Body of pancreas (tissue), 4 donors: ENCODE measurements at places on chromosomes 13 and 19.

DNA sequence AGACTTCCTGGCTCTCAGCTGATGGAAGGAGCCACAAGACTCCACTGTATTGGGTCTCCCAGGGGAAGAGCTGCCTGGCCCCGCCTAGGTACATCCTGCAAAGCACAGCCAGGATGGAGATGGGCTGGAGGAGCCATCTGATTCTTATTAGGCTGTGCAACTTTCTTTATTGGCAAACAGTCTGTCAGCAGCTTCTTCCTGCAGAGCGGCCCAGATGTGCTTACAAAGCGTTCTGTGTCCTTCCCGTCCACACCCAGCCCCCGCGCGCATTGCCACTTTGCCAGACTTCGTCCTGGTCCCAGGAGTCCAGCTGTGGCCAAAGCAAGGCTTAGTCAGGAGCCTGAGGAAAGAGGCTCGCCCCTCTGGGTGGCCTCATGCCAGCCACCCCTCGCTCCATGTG, 409.3 kb downstream of the ZNF536 start:
- DNase-seq = no peak

- DNase-seq = no peak
Measured at GRCh38 chr19:41537789-41538188, 38.2 kb upstream of the CEACAM21 start.

DNA sequence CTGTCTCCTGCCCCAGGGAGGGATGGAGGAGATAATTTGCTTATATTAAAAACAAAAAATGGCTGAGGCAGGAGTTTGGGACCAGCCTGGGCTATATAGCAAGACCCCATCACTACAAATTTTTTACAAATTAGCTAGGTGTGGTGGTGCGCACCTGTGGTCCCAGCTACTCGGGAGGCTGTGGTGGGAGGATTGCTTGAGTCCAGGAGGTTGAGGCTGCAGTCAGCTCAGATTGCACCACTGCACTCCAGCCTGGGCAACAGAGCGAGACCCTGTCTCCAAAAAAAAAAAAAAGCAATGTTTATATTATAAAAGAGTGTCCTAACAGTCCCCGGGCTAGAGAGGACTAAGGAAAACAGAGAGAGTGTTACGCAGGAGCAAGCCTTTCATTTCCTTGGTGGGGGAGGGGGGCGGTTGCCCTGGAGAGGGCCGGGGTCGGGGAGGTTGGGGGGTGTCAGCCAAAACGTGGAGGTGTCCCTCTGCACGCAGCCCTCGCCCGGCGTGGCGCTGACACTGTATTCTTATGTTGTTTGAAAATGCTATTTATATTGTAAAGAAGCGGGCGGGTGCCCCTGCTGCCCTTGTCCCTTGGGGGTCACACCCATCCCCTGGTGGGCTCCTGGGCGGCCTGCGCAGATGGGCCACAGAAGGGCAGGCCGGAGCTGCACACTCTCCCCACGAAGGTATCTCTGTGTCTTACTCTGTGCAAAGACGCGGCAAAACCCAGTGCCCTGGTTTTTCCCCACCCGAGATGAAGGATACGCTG, 184.0 kb downstream of the KDM4B start:
- no peak for DNase-seq

GRCh38 chr13:97272526-97272925, 50.4 kb downstream of the MBNL2 start:
- no peak for DNase-seq

- DNase-seq = peak; percentile 69
Measured at GRCh38 chr13:94548821-94549231, 47.1 kb downstream of the TGDS start.

DNA sequence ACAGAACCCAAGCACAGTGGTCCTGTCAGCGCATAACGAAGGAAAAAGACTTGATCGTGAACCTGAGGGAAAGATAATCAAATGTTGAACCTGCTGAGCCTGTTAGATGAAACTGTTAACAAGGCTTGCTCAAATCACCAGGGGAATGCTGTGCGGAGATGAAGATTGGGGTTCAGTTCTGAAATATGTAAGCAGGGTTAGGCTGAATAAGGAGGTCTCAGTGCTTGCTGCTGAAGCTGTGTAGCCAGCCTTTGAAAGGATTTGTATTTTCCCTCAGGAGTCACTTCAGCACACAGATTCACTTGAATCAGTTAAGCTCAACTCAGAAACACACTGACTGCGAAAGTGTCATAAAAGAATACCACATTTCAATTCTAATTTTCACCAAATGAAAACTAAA, 793.5 kb downstream of the OLFM4 start:
- no peak for DNase-seq

- DNase-seq = peak; percentile 35
Measured at GRCh38 chr19:48340995-48341394, 15.6 kb downstream of the EMP3 start.

DNA sequence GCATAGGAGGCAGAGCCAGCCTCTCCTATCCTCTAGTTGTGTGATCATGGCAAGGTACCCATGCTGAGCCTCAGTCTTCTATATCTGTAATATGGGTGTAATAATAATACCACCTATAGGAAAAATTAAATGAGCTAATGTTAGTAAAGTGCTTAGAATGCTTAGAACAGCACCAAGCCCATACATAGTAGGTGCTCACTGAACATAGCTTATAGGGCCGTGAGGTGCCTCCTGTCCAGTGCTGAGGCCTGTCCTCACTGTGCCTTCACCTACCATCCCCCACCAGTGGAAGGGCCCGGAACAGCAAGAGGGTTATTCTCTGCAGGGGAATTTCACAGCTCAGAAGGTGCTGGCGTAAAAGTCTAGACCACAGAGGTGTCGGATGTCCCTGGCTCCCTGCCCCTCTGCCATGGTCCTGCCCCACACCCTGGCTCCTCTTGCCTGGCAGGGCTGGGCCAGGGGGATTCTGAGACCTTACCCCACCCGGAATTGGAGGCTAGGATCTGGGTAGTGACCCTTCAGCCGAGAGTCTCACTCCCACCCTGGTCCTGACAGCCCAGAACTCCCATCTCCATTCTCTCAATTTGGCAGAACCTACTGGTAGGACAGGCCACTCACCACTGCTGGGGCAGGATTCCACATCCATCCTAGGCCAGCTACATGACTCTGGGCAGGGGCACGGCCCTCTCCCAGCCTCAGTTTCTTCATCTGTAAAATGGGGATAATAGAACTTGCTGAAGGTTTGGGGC, 2.2 kb upstream of the SCN1B start:
- no peak for DNase-seq

GRCh38 chr13:50129706-50130122, 114.5 kb downstream of the KCNRG start:
- no peak for DNase-seq

GRCh38 chr19:41920882-41921576, 7.2 kb downstream of the ERFL start:
- DNase-seq = no peak

DNA sequence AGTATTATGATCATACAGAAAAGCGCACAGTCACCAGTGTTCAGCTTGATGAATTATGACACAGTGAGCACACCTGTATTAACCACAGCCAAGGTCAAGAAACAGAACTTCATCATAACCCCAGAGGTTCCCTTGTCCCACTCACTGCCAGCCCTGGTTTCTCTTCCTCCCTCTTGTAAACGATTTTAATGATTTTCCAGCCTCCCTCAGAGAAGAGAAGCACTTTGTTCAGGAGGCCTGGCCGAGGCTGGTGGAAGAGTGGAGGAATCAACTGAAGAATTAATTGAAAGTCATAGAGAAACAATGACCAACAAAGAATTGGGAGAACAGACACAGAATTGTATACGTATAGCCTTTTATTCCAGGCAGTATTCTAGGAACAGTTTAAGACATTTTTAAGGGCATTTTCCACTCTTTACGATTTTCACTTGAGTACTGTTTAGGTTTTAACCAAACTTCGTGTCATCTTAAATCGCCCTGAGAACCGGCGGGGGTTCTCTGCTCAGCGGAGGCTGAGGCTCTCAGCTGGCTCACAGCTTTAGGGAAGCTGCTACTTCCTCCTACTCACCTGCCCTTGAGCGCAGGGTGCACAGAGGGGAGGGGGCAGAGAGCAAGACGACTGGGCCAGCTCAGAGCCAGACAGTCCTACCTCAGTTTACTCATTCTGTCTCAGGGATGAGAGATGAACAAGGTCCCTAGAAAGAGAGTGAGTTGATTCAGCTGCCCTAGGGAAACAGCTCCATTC, 108.6 kb downstream of the AKAP11 start:
- DNase-seq = no peak

- peak; percentile 25 for DNase-seq
Measured at GRCh38 chr19:17075864-17076542, 426 bp downstream of the MYO9B start.

GRCh38 chr13:27446986-27447583, 3.3 kb downstream of the MTIF3 start:
- DNase-seq = no peak

DNA sequence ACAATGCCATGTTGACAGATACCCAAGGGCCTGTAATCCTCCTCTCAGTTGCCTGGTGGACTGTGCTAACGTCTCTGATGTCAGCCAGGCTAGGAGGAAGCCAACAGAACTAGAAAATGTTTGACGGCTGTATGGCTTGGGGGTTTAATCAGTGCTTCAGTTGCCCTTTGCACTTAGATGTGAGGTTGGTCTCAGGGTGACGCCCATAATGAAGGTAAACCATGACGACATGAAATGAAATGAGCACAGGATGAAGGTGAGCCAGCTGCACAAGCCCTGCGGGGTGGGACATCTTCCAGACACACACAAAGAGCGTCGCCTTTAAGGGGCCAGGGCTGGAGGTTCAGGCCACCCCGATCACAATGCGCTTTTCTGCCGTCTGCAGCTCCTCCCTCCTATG, 127.2 kb downstream of the CRYL1 start:
- DNase-seq = no peak

DNA sequence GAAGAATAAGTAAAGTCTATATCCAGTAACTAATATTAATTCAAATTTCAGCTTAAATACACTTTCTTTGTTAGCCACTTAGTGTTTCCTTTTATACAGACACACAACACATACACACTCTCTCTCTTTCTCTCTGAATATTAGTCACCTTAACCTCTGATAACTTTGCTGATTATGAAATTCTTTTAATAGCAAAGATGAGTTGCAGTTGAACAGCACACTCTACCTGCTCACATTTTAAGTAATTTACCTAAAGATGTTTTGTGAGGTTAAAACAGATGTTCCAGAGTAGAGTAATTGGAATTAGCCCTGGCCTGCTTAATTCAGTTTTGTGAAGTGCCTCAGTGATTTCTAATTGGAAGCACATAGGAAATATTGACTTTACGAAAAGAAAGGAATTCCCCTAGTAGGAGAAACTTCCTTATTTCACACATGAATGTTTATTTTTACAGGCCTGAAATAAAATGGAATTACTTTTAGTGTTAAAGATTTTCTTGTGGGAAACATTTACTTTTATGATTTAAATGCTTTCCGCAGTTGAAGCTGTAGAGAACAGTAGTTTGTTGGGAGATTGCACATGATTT, 184.3 kb downstream of the MYO16 start:
- DNase-seq = no peak

DNA sequence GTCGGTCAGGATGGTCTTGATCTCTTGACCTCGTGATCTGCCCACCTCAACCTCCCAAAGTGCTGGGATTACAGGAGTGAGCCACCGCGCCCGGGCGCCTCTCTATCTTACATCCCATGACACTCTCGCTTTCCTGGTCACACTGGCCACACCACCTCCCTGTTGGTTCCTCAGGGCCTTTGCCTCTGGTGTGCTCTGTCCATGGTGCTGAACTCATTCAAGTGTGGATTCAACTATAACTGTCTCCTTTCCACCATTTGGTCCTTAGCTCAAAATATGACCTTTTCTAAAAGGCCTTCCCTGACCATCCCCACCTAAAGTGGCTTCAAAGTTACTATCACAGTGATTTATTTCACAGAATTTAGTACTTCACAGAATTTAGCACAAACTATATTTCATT, 3.7 kb upstream of the SMIM17 start:
- no peak for DNase-seq

- no peak for DNase-seq
Measured at GRCh38 chr19:7461841-7462629, 26.8 kb downstream of the PEX11G start.

GRCh38 chr19:3289971-3290569, 65.6 kb downstream of the CELF5 start:
- DNase-seq = no peak

- no peak for DNase-seq
Measured at GRCh38 chr19:17951990-17952976, 14.6 kb upstream of the KCNN1 start.

GRCh38 chr19:55620410-55621204, 3.8 kb downstream of the ZNF784 start:
- DNase-seq = no peak

GRCh38 chr13:94020426-94020825, 459.1 kb downstream of the DCT start:
- DNase-seq = no peak

DNA sequence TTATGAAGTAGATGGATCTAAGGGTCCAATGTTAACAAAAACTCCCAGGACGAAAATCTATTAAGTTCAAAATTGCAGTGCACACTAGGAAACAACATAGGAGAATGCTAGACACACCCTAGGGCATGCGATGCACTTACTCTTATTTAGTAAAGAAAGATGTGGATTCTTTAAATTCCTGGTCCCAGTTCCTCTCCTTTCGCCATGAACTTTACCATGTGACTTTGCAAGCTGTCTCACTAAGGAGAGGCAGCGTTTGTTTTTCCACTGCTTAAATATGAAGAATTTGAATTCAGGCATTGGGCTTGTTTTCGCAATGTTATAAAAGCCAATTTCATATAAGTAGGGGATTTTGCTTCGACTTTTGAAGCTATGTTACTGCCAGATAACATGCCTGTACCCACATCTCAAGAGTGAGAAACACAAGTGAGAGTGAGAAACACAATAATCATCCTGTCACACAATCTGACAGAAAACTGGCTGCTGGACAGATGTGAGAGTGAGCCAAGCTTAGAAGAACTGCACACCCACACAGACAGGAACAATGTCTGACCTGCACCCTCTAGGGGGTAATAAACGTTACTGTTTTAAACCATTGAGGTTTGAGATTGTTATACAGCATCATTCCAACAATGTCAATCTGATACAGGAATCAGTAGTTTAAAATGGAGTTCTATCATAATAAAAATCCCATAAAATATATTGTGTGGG, 1308.4 kb downstream of the SLITRK5 start:
- DNase-seq = no peak

DNA sequence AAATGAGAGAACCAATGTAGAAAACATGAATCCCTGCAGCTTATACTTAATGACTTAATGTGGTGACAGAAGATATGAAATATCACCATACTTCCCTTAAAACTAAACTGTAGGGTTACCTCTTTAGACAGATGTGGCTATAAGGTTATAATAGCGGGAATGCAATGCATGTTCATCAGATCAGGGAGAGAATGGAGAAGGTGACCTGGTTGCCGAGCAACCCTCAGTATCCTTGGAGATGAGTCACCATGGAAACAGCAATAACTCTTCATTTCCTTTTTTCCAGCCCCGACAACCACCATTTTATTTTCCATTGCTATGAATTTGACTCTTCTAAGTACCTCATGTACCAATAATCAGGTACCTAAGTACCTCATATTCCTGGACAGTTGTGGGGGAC, 28.0 kb upstream of the ZNF835 start:
- DNase-seq = no peak
